ENCODE measurements at places on chromosomes 16 and 17.

GRCh38 chr17:67026341-67026740, 18.0 kb upstream of the CACNG1 start:
- no peak for DNase-seq

- DNase-seq, result no peak
These were observed 6.2 kb downstream of the MAP3K14 start for GRCh38 chr17:45310380-45311324.

GRCh38 chr16:48004141-48004695, 151.6 kb downstream of the ABCC12 start:
- DNase-seq, result peak; percentile 44

DNA sequence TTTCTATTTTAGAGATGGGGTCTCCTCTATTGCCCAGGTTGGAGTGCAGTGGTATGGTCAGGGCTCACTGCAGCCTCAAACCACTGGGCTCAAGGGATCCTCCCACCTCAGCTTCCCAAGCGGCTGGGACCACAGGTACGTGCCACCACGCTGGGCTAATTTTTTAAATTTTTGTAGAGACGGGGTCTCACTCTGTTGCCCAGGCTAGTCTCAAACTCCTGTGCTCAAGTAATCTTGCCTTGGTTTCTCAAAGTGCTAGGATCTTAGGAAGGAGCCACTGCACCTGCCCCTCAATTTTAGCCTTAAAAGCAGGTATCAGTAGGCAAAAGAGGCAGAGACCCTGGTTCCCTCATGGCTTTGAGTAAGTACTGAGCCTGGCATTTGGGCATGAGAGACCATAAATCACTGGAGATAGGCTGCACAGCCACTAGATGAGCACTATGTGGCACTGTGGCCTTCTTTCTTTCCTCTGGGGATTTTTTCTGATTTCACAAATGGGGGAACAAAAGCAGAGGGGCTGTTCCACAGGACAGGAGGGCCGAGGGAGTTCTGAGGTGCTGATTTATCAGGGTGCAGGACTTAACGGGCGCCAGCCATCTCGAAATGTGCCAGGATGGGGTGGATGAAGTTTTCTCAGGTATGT, 82.2 kb downstream of the PLXDC1 start:
- peak; percentile 59 for DNase-seq

DNA sequence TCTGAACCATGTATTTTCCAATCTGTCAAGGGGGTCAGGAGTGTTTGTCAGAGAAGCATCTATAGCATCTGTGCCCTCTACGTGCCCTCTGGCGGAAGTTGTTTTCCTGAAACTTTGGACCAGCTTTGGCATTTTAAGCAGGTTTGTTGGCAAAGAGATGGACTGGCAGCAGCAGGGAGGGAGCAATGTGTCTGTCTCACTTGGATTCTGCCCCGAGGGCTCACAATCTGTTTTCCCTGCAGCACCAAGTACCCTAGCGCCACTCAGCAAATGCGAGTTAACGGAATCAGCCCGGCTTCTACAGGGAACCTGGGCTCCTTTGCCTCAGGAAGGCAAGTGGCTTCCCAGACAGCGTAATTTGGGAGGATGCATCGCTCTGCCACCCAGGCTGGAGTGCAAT, 17.4 kb downstream of the DUSP14 start:
- DNase-seq, result no peak

DNA sequence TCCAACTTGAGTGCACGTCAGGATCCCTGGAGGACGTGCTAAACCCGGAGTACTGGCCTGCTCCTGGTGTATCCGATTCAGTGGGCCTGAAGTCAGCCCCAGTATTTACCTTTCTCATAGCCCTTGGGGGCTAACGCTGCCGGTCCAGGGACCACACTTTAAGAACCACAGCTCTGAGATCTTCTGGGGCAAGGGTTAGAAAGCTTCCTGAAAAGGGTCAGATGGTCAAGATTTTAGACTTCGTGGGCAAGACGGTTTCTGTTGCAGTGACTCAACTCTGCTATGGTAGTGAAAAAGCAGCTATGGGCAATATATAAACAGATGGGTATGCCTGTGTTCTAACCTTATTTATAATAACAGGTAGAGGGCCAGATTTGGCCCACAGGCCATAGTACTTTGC, 14.6 kb upstream of the USP10 start:
- DNase-seq, result no peak

DNA sequence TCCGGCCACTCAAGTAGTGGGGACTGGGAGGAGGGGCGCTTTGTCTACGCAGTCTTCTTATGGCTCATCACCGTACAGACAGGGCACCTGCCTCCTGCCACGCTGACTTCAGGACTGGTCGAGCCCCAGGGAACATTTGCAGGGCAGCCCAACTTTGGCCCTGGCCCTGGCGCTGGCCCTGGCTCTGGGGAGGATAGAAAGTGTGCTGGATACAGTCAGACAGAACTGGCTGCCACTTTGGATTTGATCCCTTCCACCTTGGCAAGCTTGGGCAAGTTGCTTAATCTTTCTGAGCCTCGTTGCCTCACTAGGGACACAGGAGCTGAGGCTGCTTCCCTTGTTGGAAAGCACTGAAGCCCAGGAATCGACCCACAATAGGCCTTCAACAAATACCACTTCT, 13.6 kb downstream of the LGALS9 start:
- DNase-seq, result no peak

GRCh38 chr16:10088380-10088793, 93.8 kb downstream of the GRIN2A start:
- DNase-seq, result no peak

DNA sequence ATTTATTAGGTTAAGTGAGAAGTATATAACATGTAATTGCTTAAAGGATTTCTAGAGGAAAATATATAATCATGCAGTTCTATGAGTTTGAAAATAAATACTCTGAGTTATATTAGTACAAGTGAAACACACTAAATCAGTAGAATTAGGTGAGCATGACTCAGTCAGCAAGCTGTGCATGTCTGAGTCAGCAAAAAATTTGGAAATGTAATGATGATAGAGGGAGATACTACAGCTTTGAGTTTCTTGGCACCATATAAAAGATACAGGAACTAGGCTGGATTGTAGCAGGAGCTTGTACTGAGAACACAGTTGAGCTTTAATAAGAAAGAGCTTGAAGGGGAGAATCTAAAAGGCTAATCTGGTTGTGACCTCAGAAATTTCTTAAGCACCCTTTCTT, 1224.6 kb downstream of the CDH8 start:
- no peak for DNase-seq

DNA sequence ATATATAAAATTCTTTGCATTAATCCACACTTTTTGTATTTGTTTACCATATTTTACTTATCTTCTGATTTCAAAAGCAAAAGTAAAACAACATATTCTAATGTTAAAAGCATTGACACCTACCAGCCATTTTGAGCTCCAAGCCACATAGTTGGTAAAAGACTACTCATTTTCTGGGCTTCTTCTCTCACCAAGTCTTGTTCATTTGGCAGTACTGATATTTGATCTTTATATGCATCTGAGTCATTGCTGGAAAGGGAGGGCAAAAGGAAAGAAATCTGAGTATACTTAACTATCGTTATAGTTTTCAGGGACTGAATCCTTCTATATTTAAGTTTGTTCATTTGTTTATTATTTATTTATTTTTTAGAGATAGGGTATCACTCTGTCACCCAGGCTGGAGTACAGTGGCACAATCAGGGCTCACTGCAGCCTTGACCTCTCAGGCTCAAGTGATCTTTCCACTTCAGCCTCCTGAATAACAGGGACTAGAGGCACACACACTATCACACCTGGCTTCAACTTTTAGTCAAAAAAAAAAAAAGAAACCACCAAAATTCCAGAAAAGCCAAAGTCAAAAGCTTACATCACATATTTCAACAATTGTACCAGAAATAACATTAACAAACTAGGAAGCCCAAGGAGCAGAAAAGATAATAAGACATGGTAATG, 121.0 kb upstream of the TOB1 start:
- no peak for DNase-seq

DNA sequence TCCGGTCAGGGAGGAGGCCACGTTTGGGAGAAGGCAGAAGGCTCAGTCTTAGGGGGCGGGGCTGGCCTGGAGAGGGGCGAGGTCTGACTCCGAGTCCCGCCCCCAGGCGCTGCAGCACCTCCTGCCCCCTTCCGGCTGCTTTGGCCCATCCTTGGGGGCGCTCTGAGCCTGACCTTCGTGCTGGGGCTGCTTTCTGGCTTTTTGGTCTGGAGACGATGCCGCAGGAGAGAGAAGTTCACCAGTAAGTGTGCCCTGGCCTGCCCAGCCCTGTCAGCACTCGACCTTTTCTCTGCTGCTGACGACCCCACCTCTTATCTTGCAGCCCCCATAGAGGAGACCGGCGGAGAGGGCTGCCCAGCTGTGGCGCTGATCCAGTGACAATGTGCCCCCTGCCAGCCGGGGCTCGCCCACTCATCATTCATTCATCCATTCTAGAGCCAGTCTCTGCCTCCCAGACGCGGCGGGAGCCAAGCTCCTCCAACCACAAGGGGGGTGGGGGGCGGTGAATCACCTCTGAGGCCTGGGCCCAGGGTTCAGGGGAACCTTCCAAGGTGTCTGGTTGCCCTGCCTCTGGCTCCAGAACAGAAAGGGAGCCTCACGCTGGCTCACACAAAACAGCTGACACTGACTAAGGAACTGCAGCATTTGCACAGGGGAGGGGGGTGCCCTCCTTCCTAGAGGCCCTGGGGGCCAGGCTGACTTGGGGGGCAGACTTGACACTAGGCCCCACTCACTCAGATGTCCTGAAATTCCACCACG, 1.5 kb downstream of the TNFRSF12A start:
- peak; percentile 77 for DNase-seq

GRCh38 chr16:50888486-50889261, 146.8 kb downstream of the CYLD start:
- no peak for DNase-seq

DNA sequence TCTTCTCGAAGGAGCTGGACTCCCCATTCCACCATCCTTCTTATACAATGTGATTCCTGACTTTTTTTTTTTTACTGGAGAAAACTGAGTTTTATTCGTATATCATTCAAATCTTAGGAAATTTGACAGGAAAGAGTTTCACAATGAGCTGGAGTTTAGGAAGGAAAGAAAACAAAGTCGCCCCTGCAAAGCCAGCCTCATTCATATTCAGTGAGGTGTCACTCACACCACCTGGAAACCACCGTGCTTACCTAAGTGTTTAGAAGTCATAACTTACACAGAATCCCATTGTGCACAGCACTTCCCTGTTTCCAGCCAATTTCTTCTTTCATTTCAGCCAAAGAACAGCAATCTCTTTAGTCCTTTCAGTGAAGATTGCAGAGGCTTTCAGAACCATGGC, 90.3 kb upstream of the CHMP6 start:
- DNase-seq, result no peak
